Astrocyte (in vitro differentiated cells and primary cell): ENCODE measurements at places on chromosomes 4 and X. TPM values are rescaled to one million over a fixed set of nuclear protein-coding genes. Genes with fewer than 3 reads are reported as not detected.

The RHOXF2B gene
- not detected in 2 replicates for total RNA-seq

The CHRNA9 gene
- 2.8 and 3.4 TPM in 2 replicates for total RNA-seq

The NLGN3 gene
- total RNA-seq: 0.84 and 0.93 TPM in 2 replicates

The HERC5 gene
- 23.0 and 27.3 TPM in 2 replicates for total RNA-seq

The ARHGAP36 gene
- not detected in 2 replicates for total RNA-seq

The PGAM4 gene
- total RNA-seq: 0.32 TPM in 1 of 2 replicates, not detected in the other

The SLBP gene
- total RNA-seq: 44.5 and 45.1 TPM in 2 replicates

The TMEM31 gene
- total RNA-seq: 0.43 TPM in 1 of 2 replicates, not detected in the other

The PAGE4 gene
- total RNA-seq: not detected in 2 replicates

GRCh38 chr4:13950491-13950890 lies 323.0 kb upstream of the BOD1L1 start:
- no peak for DNase-seq
- H3K27me3 ChIP-seq: no peaks in the 10 kb centered on the region
- no peaks in the 10 kb centered on the region for H3K4me1 ChIP-seq
- no peak overlapping the region for H3K27ac ChIP-seq
- H3K4me3 ChIP-seq: no peak overlapping the region

DNA sequence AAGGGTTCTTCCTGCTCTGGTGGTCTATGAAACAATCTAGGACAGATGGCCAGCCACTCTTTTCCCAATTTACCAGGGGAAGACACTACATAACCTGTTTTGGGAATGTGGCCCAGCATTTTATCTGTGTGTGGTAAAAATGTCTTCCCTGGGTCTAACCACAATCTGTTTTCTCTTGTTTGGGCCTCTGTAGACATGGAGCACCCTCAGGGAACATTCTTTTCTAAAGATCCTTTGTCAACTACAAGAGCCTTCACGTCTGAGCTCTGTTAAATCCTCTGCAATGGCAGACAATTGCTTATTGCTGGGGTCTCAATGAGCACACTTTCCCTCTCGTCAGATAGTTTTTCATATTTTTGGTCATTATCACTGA lies 35.5 kb downstream of the PLAC1 start:
- H3K27me3 ChIP-seq: no peaks in the 10 kb centered on the region
- peak overlapping the region; percentile 1 for H3K4me3 ChIP-seq
- peak; percentile 57 for DNase-seq

GRCh38 chrX:16113978-16114565 lies 9.3 kb upstream of the GRPR start:
- H3K4me3 ChIP-seq: no peak overlapping the region
- peaks cover 2% of the 10 kb centered on the region for H3K27me3 ChIP-seq
- H3K36me3 ChIP-seq: no peaks in the 10 kb centered on the region
- H3K4me1 ChIP-seq: no peaks in the 10 kb centered on the region
- H3K27ac ChIP-seq: no peak overlapping the region

DNA sequence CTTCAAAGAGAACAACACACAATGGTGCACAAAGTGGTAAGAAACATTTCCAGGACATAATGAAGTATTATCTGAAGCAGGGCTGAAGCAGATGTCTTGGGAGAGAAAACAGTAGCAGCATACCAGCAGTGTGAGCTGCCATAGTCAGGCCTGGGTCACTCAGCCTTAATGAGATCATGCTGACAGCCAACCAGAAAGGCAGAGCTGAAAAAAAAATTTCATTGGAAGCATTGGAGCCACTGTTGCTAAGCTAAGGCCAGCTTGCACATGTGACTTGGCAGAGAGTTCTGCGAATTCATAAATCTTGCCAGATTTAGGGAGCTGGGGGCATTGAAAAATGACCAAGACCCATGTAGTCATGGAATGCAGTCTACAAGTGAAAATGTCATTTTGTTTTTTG lies 444.0 kb upstream of the PITX2 start:
- peaks cover 23% of the 10 kb centered on the region for H3K4me1 ChIP-seq
- H3K4me3 ChIP-seq: no peak overlapping the region
- peak overlapping the region; percentile 53 for H3K27ac ChIP-seq
- no peaks in the 10 kb centered on the region for H3K27me3 ChIP-seq

GRCh38 chr4:115769396-115769795 lies 656.0 kb upstream of the NDST4 start:
- H3K36me3 ChIP-seq: no peaks in the 10 kb centered on the region
- no peak overlapping the region for H3K4me3 ChIP-seq
- DNase-seq: no peak
- no peaks in the 10 kb centered on the region for H3K27me3 ChIP-seq

GRCh38 chr4:14621731-14622463 lies 380.4 kb upstream of the CPEB2 start:
- H3K27me3 ChIP-seq: no peaks in the 10 kb centered on the region
- no peaks in the 10 kb centered on the region for H3K4me1 ChIP-seq
- no peak overlapping the region for H3K4me3 ChIP-seq
- DNase-seq: no peak

GRCh38 chr4:109902559-109903251 lies 10.0 kb upstream of the EGF start:
- no peaks in the 10 kb centered on the region for H3K36me3 ChIP-seq
- H3K4me1 ChIP-seq: no peaks in the 10 kb centered on the region
- H3K4me3 ChIP-seq: no peak overlapping the region
- H3K27ac ChIP-seq: no peak overlapping the region

GRCh38 chr4:40197879-40198689 lies 1.3 kb downstream of the RHOH start:
- DNase-seq: no peak
- H3K4me3 ChIP-seq: no peak overlapping the region
- no peak overlapping the region for H3K27ac ChIP-seq
- no peaks in the 10 kb centered on the region for H3K27me3 ChIP-seq
- H3K4me1 ChIP-seq: no peaks in the 10 kb centered on the region
- H3K36me3 ChIP-seq: no peaks in the 10 kb centered on the region

- H3K27ac ChIP-seq: no peak overlapping the region
- peaks cover 13% of the 10 kb centered on the region for H3K27me3 ChIP-seq
- no peaks in the 10 kb centered on the region for H3K4me1 ChIP-seq
- H3K36me3 ChIP-seq: no peaks in the 10 kb centered on the region
These were observed 26.9 kb downstream of the CCNG2 start for GRCh38 chr4:77183777-77184420.

GRCh38 chrX:125203737-125204578 lies 115.7 kb upstream of the TEX13C start:
- no peak overlapping the region for H3K4me3 ChIP-seq
- H3K27me3 ChIP-seq: peaks cover 12% of the 10 kb centered on the region
- DNase-seq: no peak
- H3K27ac ChIP-seq: no peak overlapping the region

- H3K4me1 ChIP-seq: no peaks in the 10 kb centered on the region
- no peak overlapping the region for H3K27ac ChIP-seq
- DNase-seq: no peak
These were observed 127.6 kb upstream of the GATB start for GRCh38 chr4:151888367-151888866.

GRCh38 chr4:142242156-142242555 lies 603.9 kb downstream of the INPP4B start:
- no peak overlapping the region for H3K4me3 ChIP-seq
- H3K4me1 ChIP-seq: peaks cover 2% of the 10 kb centered on the region
- no peaks in the 10 kb centered on the region for H3K27me3 ChIP-seq
- no peaks in the 10 kb centered on the region for H3K36me3 ChIP-seq
- no peak for DNase-seq

GRCh38 chr4:112901962-112902411 lies 147.5 kb upstream of the ANK2 start:
- peaks cover 4% of the 10 kb centered on the region for H3K4me1 ChIP-seq
- no peak overlapping the region for H3K27ac ChIP-seq
- no peak for DNase-seq
- no peak overlapping the region for H3K4me3 ChIP-seq
- no peaks in the 10 kb centered on the region for H3K27me3 ChIP-seq

- DNase-seq: no peak
- H3K4me1 ChIP-seq: no peaks in the 10 kb centered on the region
- no peak overlapping the region for H3K27ac ChIP-seq
- H3K27me3 ChIP-seq: peaks cover 13% of the 10 kb centered on the region
These were observed 78.0 kb upstream of the TMEM33 start for GRCh38 chr4:41857226-41857641.

DNA sequence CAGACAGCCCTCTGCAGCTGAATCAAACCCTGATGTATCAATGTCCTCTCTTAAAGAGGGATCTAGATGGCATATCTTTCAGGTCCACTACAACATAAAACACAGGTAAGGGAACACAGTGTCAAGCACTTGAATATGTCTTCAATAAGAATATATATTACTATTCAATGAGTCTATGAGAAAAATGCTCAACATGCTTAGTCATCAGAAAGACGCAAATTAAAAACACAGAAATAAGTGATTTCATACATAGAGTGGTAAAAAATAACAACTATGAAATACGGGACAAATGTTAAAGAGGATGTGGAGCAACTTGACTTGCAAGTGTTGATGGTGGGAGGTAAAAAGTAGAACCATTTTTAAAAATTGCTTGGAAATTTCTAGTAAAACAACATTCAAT lies 544.6 kb upstream of the HS3ST1 start:
- no peaks in the 10 kb centered on the region for H3K4me1 ChIP-seq
- no peak overlapping the region for H3K4me3 ChIP-seq
- no peaks in the 10 kb centered on the region for H3K36me3 ChIP-seq
- DNase-seq: no peak

GRCh38 chrX:57285001-57285400 lies 1.5 kb upstream of the FAAH2 start:
- no peak for DNase-seq
- H3K27ac ChIP-seq: no peak overlapping the region
- H3K27me3 ChIP-seq: no peaks in the 10 kb centered on the region
- no peak overlapping the region for H3K4me3 ChIP-seq
- H3K4me1 ChIP-seq: no peaks in the 10 kb centered on the region

- no peak overlapping the region for H3K27ac ChIP-seq
- H3K4me3 ChIP-seq: no peak overlapping the region
- no peaks in the 10 kb centered on the region for H3K4me1 ChIP-seq
- no peaks in the 10 kb centered on the region for H3K36me3 ChIP-seq
- H3K27me3 ChIP-seq: no peaks in the 10 kb centered on the region
- DNase-seq: no peak
These were observed 248.0 kb downstream of the SPATA18 start for GRCh38 chr4:52299120-52299519.

- peaks cover 12% of the 10 kb centered on the region for H3K4me1 ChIP-seq
- peaks cover 3% of the 10 kb centered on the region for H3K27me3 ChIP-seq
- DNase-seq: no peak
These were observed 4.0 kb upstream of the SLC49A3 start for GRCh38 chr4:692771-693554.

- H3K27ac ChIP-seq: no peak overlapping the region
- no peak overlapping the region for H3K4me3 ChIP-seq
- H3K4me1 ChIP-seq: no peaks in the 10 kb centered on the region
- no peaks in the 10 kb centered on the region for H3K27me3 ChIP-seq
- DNase-seq: no peak
These were observed 283.7 kb downstream of the GPAT3 start for GRCh38 chr4:83819582-83819981.

DNA sequence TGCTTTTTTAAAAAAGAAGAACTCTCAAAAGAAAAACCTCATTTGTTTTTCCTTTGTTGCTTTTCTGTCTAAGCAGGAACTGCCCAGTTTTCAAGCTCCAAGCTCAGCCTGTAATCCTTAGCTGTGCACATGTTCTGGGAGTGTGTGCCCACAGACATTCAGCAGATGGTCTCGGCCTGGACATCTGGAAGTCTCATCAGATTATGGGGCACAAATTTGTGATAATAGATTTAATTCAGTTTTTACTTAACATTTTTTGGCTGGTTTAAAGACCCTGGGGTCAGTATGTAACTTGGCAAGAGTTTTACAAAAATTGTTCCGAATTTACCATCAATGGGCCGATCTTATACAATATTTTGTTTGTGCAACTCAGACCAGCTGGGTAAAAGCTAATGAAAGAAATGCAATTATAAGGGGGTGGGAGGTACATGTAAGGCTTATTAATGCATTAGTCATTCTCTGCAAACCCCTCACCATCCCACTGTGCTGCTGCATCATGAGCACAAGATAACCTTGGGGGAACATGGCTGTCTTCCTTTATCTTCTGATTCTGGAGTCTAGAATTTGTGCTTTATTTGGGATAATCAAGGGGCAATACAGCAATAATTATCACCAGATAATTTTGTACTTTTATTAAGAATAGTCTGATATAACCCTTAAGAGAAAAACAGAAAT lies 86.9 kb upstream of the PHOX2B start:
- peaks cover 3% of the 10 kb centered on the region for H3K27me3 ChIP-seq
- no peaks in the 10 kb centered on the region for H3K4me1 ChIP-seq
- no peak for DNase-seq

DNA sequence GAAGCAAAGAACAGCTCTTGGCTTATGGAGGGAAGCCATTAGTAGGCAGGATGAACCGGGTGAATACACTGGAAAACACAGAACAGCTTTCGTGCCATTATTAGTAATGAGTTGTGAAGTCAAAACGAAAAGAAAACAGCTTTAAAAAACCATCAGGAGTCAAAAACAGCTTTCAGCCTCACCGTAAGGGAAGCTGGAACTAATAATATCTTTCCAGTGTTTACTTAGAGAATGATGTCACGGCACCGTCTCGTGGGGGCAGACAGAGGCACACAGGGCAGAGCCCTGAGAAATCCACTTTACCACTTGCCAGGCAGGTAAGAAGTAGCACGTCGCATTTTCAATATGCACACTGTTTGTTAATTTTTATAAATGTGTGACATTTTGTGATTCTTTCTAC lies 37.9 kb upstream of the HMX1 start:
- no peaks in the 10 kb centered on the region for H3K36me3 ChIP-seq
- no peak for DNase-seq
- H3K4me3 ChIP-seq: no peak overlapping the region
- H3K4me1 ChIP-seq: no peaks in the 10 kb centered on the region

DNA sequence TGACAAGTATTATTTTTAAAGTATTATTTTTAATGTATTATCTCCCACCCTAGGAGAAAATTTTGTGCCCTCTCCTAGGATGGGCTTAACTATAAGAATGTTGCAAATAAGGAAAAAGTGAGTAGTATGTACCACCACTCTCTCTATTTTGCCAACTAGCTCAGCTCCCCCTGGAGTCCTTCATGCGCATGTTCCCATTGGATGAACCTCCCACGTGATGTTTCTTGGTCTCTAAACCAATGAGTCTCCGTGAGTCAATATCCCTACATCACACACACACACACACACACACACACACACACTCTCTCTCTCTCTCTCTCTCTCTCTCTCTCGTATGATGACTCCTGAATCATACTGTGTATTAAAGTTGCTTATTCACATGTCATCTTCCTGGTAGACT lies 129.7 kb upstream of the ZFP42 start:
- no peak overlapping the region for H3K27ac ChIP-seq
- H3K4me1 ChIP-seq: no peaks in the 10 kb centered on the region
- no peaks in the 10 kb centered on the region for H3K36me3 ChIP-seq
- H3K27me3 ChIP-seq: no peaks in the 10 kb centered on the region
- DNase-seq: no peak
- H3K4me3 ChIP-seq: no peak overlapping the region

- no peaks in the 10 kb centered on the region for H3K36me3 ChIP-seq
- DNase-seq: peak; percentile 80
- H3K4me3 ChIP-seq: no peak overlapping the region
- H3K27ac ChIP-seq: no peak overlapping the region
- H3K4me1 ChIP-seq: no peaks in the 10 kb centered on the region
- H3K27me3 ChIP-seq: no peaks in the 10 kb centered on the region
These were observed 342.5 kb upstream of the FSTL5 start for GRCh38 chr4:162506253-162506652.
